Activated T-cell treated with anti-CD3 and anti-CD28 coated beads, Interleukin-2, amount 50 U/mL, for 24 hours (primary cell): ENCODE measurements at places on chromosomes 3 and 15.

- no peak for DNase-seq
Observed at GRCh38 chr3:102174832-102175374, 259.9 kb upstream of the ZPLD1 start.

DNA sequence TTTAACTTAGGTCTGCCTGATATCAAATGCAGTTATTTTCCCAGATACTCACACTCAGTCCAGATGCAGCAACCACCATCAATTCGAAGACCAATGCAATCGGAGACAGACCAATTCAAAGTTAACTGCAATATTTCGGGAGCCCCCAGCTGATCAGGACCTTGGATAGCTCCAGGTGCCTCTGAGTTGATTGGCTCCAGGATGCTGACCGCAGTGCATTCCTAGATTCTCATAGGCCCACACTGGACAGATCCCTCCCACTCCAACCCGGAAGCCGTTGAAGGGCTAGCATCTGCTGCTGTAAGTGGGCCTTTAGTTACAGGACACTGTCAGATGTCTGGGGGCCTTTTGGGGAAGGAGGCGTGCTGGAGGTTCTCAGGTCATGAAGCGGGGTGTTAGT is 89.5 kb upstream of the ATP2B2 start:
- peak; percentile 46 for DNase-seq

GRCh38 chr3:165778456-165778855 is 58.8 kb downstream of the BCHE start:
- no peak for DNase-seq

GRCh38 chr15:100095541-100096247 is 246.1 kb downstream of the ADAMTS17 start:
- DNase-seq: no peak

DNA sequence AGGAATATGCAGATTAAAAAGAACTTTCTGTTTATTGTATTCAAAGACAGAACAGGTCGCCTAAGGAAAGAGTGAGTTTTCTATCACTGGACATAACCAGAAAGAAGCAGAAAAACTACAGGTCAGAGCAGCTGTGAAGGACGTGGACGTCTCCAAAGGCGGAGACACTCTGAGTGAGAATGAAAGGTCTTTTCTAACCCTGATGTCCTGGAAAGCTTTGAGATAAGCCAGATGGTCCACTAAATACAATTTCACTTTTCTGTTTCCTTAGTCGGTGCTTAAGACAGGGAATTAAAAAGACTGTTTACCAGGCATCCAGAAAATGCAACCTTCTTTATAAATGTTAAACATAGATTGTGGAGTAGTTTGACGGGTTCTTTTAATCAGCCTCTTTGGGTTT is 360.4 kb downstream of the FGF12 start:
- no peak for DNase-seq

DNA sequence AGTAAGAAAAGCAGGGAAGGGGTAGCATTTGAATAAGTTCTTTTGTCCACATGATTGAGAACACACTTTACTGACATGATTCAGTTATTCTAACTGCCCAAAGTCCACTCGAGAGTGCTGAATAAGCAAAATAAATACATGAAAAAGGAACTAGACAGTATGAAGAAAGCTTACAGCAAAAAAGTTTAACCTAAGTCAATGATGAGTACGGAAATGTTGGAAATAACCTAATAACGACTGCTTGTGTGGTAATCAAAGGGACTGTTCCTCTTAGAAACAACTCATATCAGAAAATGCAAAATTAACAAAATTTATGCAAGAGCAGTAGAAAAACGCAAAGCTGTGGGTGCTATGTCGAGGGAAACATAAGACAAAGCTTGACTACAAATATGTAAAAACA is 36.6 kb downstream of the DMXL2 start:
- DNase-seq: no peak
